NCI-H2107 (cell line): ENCODE measurements at places on chromosomes 1 and 21.

GRCh38 chr1:155342842-155343241 lies 22.1 kb downstream of the RUSC1 start:
- no peak for DNase-seq

DNA sequence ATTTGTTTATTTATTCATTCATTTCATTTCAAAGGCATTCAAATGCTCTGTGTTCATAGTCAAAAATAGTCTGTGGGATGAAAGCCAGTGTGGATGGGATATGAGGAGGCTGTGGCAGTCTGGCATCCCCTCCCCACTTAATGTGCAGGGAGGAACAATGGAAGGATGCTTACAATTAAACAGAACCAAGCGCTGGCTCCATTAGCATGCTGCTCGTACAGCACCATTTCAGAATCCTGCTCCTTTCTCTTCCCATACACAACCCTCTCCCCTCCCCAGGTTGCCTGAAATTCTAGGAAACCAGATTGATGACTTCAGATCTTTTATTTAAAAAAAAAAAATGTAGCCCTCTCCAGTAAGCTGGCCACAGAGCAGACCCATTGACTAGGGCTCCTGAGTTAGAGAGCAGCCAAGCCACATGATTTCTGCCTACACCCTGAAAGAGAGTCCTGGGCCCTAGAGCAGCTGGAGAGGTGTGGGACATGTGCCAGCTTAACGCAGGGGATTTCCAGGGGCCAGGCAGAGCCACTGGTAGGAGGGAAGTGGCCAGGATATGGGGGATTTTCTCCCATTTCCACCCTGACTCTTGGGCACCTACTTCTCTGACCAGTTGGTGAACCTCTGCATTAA lies 205.2 kb downstream of the ASTN1 start:
- no peak for DNase-seq

DNA sequence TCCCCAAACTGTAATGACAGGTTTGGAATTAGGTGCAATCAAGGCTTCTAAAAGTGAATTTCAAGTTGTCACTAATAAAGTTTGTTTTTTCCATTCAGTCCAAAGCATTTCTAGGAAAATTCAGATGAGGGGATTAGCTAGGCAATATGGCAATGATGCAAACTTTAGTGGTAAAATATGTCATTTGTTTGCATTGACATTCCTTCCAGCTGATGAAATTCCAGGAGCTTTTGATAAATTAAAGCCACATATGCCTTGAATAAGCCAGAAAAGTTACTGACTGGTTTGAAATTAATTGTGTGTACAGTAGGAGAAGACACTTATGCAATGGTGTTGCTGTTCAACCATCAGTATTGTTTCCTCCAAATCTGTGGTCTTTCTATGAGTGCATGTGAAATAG lies 57.8 kb downstream of the MROH9 start:
- no peak for DNase-seq

GRCh38 chr21:15211491-15212133 lies 146.8 kb upstream of the NRIP1 start:
- DNase-seq: no peak

GRCh38 chr21:32359719-32360260 lies 33.0 kb downstream of the URB1 start:
- DNase-seq: no peak

DNA sequence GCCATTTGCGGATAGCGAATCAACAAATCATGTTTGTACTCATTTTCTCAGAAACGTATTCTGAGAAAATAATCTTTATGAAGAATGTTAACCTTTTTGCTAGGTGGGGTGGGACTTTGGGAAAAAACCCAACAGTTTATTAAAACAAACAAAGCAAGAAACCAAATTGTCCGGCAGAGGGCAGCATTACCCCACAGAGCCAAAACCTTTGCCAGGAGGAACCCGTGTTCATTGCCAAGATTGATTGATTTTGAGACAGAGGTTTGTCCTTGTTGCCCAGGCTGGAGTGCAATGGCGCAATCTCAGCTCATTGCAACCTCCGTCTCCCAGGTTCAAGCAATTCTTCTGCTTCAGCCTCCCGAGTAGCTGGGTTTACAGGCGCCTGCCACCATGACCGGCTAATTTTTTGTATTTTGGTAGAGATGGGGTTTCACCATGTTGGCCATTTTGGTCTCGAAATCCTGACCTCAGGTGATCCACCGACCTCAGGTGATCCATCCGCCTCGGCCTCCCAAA lies 70.8 kb upstream of the RHOU start:
- DNase-seq: peak; percentile 73

DNA sequence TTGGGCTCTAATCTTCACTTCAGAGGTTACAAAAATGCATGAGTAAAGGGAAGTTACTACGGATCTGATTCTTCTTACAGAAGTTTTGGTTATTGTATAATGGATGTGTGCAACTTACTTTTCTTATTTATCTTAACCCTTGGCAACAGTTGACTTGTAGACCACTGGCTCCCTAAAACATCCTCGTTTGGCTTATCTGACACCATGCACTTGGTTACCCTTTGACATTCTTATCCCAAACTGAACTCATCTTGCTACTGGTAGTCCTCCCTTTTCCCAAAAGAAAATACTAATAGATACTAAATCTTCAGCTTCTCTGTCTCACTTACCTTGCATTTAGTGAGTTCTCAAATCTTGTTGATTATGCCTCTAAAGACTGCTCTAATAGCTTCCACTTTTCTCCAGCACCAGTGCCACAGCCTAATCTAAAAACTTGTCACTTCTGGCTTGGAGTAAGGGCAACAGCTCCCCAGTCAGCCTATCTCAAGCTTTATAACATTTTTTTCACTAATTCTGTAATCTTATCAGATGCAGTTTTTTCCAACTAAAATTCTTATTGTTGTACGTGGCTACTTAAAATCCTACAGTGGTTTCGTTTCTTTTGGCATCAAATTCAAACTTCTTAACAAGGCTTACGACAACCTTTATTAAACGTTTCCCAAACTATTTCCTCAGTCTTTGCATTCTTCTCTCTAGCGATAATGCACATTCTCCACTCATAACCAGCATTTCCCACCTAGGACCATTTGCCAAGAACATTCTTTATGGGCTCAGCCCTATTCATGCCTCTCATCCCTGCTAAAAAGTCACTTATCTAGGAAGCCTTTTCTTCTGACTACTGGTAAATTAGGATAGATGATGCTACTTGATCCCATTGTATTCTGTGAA lies 204.2 kb downstream of the KCNT2 start:
- DNase-seq: no peak

GRCh38 chr1:31747304-31747703 lies 16.8 kb downstream of the ADGRB2 start:
- DNase-seq: no peak
